ENCODE measurements at places on chromosomes 7 and 10.
A peak's percentile ranks its signal among the peaks of the same experiment; 100 is the strongest.

GRCh38 chr10:93604146-93604545, 3.1 kb upstream of the RBP4 start:
- no peak for DNase-seq

- no peak for DNase-seq
These were observed 47.2 kb upstream of the WDR11 start for GRCh38 chr10:120803972-120804371.

- no peak for DNase-seq
These were observed 218.4 kb downstream of the GRM8 start for GRCh38 chr7:127034186-127034806.

DNA sequence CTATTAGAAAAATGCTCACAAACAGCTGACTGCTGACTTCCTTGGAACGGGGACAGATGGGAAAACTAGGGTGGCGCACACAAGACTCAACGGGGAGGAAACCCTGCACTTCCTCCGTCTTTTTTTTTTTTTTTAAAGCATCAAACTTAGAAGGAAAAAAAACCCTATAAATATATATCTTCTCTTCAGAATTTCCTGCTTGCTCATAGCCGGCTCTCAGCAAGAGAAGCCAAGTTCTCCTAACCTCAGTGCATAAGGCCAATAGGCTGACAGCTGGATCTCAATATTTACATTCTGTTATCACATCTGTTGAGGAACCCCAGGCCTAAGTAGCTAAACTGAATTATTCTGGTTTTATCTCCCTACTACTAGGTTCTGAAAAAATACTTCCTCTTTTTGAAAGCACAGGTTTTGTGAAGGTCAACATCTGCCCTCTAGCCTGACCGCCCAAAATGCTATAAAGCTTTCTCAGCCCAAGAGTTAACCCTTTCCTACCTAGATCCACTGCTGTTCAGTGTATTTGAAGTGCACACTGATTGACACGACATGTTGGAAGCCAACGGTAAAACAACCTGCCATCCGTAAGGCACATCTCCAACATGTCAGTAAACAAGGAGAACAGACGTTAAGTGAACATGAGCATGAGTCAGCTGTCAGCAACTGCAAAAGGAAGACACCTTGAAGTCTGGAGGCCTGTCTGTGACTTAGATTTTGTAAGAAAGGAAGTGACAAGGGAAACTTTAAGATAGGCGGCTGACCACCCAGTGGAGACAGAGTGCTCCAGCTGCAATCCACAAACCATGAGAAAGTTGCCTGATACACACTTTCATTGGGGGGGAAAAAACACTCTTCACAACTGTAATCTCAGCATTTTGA, 83.8 kb downstream of the EBLN1 start:
- no peak for DNase-seq

- DNase-seq = no peak
These were observed 23.5 kb downstream of the IMPDH1 start for GRCh38 chr7:128385988-128386925.

GRCh38 chr7:102840404-102840803, 72.4 kb upstream of the LRRC17 start:
- DNase-seq = no peak

- no peak for DNase-seq
These were observed 50.6 kb downstream of the NPY start for GRCh38 chr7:24334627-24335026.

- DNase-seq = no peak
These were observed 36.6 kb downstream of the ABCB5 start for GRCh38 chr7:20651960-20652544.

- no peak for DNase-seq
These were observed 1579.4 kb upstream of the LRRTM3 start for GRCh38 chr10:65346466-65346865.

DNA sequence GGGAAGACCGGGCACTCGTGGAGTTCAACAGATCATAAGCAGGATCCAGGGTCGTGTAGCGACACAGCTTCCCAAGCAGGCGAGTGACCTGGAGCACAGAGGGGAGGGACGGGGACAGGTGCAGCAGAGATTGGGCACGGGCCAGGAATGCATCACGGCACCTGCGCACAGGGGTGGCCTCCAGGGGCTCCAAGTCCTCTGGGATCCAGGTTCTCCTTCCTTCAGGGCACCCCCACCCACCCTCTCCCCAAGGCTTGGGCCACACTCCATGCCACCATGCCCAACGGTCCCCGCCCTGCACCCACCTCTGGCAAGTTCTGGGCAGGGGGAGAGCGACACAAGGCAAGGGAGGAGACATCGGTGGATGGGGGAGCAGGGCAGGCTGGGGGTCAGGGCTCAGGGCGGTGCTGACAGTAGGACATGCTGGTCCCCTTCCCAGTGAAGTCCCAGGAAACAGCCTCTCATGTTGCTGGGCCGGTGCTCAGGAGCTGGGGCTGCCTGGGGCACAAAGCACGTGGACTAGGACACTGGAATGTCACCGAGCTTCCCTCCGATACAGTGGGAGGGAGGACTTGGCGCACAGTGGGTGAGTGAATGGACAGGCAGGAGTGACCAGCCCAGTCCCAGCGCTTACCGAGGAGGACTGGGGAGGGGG, 597.3 kb downstream of the PTPRN2 start:
- no peak for DNase-seq

GRCh38 chr7:104928721-104929400, 85.1 kb upstream of the KMT2E start:
- DNase-seq = no peak

GRCh38 chr7:50359995-50360925, 55.7 kb downstream of the IKZF1 start:
- peak; percentile 83 for DNase-seq

- no peak for DNase-seq
These were observed 114.6 kb downstream of the PRPF18 start for GRCh38 chr10:13701157-13701919.

DNA sequence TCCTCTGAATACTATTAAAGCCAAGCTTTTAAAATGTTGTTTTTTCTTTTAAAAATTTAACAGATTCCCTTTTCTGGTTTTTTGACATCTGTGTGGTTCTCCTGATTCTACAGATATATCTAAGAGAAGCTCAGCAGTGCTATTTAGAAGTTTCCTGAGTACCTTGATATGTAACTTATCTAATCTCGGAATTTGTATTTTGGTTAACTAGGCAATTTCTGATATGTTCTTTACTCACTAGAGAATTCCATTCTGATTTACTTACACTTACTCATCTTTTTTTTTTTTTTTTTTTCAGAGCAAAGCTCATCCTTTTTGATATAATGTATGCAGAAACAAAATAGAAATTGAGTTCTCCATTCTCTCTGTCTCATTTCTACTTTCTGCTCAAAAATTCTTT, 63.8 kb downstream of the PALS2 start:
- DNase-seq = no peak

- no peak for DNase-seq
These were observed 52.1 kb downstream of the RBM17 start for GRCh38 chr10:6140965-6141295.

DNA sequence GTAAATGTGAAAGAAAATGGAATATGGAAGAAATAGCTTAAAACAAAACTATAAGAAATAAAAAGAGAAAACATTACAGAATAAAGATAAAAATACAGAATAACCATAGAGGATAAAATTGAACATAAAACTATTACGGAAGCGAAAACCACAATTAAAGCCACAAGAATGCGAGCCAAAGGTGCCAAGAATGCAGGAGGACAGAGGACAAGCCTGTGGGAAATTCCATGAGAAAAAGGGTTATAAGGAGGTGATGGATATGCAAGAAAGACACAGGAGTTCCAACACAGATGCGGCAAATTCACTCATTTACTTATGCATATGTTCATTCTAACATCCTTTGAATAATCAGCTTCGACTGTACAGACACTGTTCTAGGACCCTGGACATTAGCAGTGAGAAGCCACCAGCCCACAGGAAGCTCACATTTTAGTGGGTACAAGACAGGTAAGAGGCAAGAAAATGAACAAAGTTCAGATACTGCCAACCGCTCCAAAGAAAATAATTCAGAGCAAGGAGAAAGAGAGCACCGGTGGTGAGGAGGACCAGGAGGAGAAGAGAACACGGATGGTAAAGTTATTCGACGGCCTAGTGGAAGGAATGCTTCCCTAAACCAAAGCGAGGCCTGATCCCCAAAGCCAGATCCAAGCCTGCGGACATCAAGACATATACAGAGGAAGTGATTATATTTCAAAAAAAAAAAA, 213.7 kb upstream of the MGMT start:
- no peak for DNase-seq

GRCh38 chr10:113127261-113127900, 177.3 kb downstream of the TCF7L2 start:
- DNase-seq = no peak

DNA sequence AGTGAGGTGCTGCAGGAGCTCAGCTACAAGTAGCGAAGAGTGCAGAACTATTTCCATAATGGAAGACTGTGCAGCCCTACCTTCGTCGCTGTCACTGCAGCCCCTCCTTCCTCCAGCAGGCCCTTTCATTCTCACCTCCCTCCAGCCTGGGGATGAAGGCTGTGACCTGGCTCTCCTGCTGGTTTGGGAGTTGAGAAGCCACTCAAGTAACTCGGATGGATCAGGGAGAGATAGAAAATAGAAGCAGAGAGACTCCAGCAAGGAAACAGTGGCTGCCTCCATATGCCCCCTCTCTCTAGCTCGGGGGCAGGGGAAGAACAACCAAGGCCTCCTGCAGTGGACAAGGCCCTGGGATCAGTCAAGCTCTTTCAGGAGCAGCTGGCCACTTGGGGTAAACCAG, 37.4 kb upstream of the NPFFR1 start:
- no peak for DNase-seq

- DNase-seq = no peak
These were observed 98.7 kb upstream of the DNAJB6 start for GRCh38 chr7:157238087-157238486.

GRCh38 chr7:149859876-149860275, 13.9 kb upstream of the ATP6V0E2 start:
- DNase-seq = no peak

DNA sequence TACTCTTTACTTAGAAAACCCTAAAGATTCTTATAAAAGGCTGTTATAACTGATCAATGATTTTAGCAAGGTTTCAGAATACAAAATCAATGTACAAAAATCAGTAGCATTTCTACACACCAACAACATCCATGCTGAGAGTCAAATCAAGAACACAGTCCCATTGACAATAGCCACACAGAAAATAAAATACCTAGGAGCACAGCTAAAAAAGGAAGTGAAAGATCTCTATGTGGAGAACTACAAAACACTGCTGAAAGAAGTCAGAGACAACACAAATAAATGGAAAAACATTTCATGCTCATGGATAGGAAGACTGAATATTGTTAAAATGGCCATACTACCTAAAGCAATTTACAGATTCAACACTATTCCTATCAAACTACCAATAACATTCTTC, 427.0 kb downstream of the KCNMA1 start:
- DNase-seq = no peak

DNA sequence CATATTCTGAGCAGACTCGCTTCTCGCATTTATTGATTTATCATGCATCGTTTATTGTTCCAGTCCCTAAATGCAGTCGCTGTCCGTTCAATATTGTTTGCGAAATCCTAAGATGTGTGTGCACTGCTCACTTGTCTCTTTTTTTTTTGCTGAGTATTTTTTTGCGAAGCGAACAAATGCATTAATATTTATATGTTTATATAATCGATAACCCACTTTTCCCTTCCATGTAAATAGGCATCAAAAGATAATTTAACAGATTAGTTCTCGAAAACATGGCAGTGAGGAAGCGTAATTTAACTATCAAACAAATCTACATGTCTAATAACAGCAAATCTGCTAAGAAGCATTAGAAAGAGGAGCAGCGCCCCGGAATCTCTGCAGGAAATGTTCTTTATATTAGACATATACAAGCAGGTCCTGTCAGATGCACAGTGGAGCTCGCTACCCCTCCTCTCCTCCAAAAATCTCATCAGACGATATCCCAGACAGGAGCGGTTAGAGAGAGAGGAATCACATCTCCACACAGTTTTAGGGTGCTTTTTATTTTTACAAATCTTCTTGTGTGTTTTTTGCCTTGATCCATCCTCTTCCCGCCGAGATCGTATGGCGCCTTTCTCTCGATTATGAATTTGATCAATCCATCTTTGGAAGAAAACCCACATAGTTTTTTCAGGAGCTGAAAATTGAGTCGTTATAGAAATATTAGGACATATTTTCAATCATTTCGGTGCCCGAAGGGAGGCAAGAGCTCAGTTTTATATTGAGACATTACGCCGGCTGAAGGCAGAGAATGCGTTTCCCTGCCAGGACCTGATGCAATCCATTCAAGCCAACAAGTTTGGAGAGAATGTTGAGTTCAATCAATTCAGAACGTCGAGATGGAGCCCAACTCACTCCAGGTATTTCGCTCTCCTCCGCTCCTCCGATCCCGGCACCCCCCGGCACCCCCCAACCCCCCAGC, at the start of gene ARID5B:
Gene ARID5B (plus strand): TSS at position 871 of the 964 bp plus-strand sequence. CDS start 11 bp downstream, at position 882.
- DNase-seq = no peak

- DNase-seq = no peak
These were observed 421.3 kb upstream of the NUPR2 start for GRCh38 chr7:56537477-56537876.

Measured in stimulated activated CD8-positive, alpha-beta memory T cell treated with anti-CD3 and anti-CD28 coated beads, Interleukin-7, amount 100 ng/mL, for 48 hours (primary cell).